ENCODE measurements at places on chromosomes 5 and 9. TPM values are rescaled to one million over a fixed set of nuclear protein-coding genes. Genes with fewer than 3 reads are reported as not detected.

DNA sequence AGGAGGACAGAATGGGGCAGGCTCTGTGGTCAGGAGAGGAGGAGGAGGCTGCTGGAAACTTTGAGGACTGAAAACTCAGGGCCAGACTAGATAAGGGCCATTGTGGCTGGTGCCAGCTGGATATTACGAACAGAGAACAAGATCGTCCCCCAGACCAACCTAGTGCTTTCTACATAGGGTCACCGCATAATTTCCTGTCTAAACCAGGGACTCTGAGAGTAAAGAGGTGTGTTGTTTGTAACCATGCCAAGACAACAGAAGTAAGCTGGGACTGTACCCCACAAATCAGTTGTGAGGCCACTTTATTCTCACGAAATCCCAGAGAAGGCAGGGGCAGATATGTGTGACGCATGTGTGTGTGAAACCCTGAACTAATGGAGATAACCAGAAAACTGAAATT lies 20.3 kb upstream of the GFPT2 start:
- DNase-seq: no peak

GRCh38 chr5:66898241-66898995 lies 298.2 kb downstream of the CD180 start:
- DNase-seq: no peak

DNA sequence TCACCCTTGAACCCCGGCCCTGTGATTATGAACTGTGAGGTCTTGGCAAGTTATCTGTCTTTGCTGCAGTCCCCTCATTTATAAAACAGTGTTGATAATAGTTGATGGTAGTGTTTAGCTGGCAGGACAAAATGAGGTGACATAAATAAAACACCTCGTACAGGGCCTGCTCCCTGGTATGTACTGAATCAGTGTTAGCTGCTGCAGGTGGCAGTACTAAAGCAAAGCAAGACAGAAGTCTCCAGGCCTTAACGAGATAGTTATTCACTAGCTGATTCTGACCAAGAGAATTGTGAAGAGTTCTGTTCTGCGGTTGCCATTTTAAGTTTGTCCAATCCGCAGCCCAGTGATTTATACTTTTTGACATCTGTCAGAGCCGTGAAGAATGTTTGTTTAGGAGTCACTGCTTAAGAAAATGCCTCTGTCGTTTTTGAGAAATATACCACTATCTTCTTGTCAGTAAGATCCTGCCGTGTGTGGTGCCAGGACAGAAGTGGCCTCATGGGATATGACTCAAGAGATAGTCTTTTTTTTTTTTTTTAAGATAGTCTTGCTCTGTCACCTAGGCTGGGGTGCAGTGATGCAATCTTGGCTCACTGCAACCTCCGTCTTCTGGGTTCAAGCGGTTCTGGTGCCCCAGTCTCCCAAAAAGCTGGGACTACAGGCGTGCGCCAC lies 75.9 kb downstream of the KDM4C start:
- no peak for DNase-seq

SLC36A3 gene
- polyA plus RNA-seq: not detected
